Left lung (tissue), 14 donors: ENCODE measurements at places on chromosomes 1 and 21. TPM values are rescaled to one million over a fixed set of nuclear protein-coding genes. Genes with fewer than 3 reads are reported as not detected.

GRCh38 chr1:64748222-64748621 lies 3.3 kb downstream of the RAVER2 start:
- no peak for DNase-seq
- H3K4me1 ChIP-seq = no peaks in the 10 kb centered on the region
- H3K27ac ChIP-seq = no peak overlapping the region
- no peak overlapping the region for H3K4me3 ChIP-seq
- H3K27me3 ChIP-seq = no peaks in the 10 kb centered on the region

GRCh38 chr1:184647471-184647870 lies 107.2 kb downstream of the EDEM3 start:
- no peak for DNase-seq
- H3K4me1 ChIP-seq = peaks cover 6% of the 10 kb centered on the region
- H3K36me3 ChIP-seq = no peaks in the 10 kb centered on the region
- no peaks in the 10 kb centered on the region for H3K27me3 ChIP-seq

DNA sequence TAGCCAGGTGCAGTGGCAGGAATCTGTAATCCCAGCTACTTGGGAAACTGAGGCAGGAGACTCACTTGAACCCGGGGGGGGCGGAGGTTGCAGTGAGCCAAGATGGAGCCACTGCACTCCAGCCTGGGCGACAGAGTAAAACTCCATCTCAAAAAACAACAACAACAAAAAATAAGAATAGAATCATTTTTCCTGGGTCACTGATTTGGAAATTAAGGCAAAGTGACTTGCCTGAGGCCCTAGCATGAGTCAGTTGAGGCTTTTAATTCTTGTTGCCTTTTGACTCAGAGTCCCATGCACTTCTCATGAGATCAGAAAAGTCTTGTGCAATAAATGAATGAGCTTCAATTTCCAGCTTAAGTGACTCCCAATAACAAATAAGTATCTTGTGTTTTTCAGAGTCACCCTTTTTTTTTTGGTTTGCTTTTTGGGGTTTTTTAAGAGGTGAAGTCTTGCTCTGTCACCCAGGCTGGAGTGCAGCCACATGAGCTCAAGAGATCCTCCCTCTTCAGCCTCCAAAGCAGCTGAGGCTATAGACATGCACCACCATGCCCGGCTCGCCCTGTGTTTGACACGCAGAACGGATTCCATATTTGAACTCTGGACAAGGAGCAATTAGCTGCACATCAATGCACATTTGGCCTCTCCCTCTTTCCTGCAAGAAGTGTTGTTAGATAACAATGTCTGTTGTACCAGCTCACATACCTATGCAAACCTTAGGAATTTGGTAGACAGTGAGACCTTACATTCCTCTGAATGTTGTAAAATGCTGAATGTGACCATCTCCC lies 3.4 kb upstream of the PLEKHM2 start:
- H3K4me1 ChIP-seq = peaks cover 44% of the 10 kb centered on the region
- H3K4me3 ChIP-seq = no peak overlapping the region
- H3K27ac ChIP-seq = peak overlapping the region; percentile 41
- no peak for DNase-seq
- H3K27me3 ChIP-seq = no peaks in the 10 kb centered on the region

DNA sequence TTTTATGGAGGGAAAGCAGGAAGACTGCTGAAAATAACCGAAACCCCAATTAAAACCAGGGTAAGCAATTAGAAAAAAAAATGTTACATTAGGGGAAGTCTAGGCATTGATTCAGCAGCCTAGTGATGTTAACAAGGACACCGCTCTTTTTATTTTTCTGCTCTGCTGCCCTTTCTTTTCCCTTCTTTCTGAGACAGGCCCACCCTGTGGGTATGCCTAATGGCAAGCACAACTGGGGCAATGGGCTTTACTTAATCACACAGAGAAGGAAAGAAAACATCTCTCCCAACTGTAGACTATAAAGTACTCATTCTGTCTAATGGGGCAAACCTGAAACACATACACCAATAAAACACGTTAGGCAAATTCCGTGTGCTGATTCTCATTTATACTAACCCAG lies 69.6 kb downstream of the GBP6 start:
- no peaks in the 10 kb centered on the region for H3K27me3 ChIP-seq
- H3K27ac ChIP-seq = no peak overlapping the region
- no peak for DNase-seq
- H3K36me3 ChIP-seq = no peaks in the 10 kb centered on the region
- H3K4me1 ChIP-seq = no peaks in the 10 kb centered on the region

RGS13 gene
- polyA plus RNA-seq = 4.8 TPM

FNDC5 gene
- 8.8 TPM for polyA plus RNA-seq

DNA sequence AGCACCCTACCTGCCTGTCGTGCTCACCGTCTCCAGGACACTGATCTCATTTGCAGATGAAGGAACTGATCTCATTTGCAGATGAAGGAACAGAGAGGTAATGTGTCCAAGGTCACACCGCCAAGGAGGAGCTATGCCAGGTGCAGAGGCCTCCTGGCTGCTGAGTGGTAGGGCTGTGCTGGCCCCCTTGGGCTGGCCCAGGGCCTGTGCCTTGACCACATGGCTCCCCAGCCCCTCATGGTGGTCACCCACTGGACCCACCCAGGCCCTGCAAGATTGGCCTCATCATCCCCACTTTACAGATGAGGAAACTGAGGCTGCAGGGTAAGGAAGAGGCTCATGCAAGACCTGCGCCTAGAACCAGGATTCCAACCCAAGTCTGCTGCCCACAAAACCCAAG lies 628.3 kb downstream of the MATN1 start:
- no peaks in the 10 kb centered on the region for H3K36me3 ChIP-seq
- no peak overlapping the region for H3K4me3 ChIP-seq
- no peak overlapping the region for H3K27ac ChIP-seq
- H3K27me3 ChIP-seq = no peaks in the 10 kb centered on the region

TRIM17 gene
- 4.0 TPM for polyA plus RNA-seq

GRCh38 chr21:28283641-28284490 lies 708.8 kb downstream of the LTN1 start:
- no peak overlapping the region for H3K4me3 ChIP-seq
- no peaks in the 10 kb centered on the region for H3K27me3 ChIP-seq
- no peaks in the 10 kb centered on the region for H3K36me3 ChIP-seq
- DNase-seq = no peak

GRCh38 chr1:202276920-202277319 lies 64.8 kb downstream of the UBE2T start:
- H3K4me3 ChIP-seq = no peak overlapping the region
- no peak overlapping the region for H3K27ac ChIP-seq
- no peak for DNase-seq
- H3K4me1 ChIP-seq = peaks cover 2% of the 10 kb centered on the region
- no peaks in the 10 kb centered on the region for H3K36me3 ChIP-seq

- H3K27me3 ChIP-seq = no peaks in the 10 kb centered on the region
- no peak overlapping the region for H3K27ac ChIP-seq
- no peak for DNase-seq
- no peak overlapping the region for H3K4me3 ChIP-seq
- peaks cover 7% of the 10 kb centered on the region for H3K4me1 ChIP-seq
Observed at GRCh38 chr21:27813750-27814149, 846.9 kb upstream of the ADAMTS5 start.

GRCh38 chr1:98210064-98210463 lies 289.2 kb upstream of the DPYD start:
- H3K27me3 ChIP-seq = no peaks in the 10 kb centered on the region
- H3K36me3 ChIP-seq = no peaks in the 10 kb centered on the region
- H3K27ac ChIP-seq = no peak overlapping the region
- DNase-seq = no peak

DNA sequence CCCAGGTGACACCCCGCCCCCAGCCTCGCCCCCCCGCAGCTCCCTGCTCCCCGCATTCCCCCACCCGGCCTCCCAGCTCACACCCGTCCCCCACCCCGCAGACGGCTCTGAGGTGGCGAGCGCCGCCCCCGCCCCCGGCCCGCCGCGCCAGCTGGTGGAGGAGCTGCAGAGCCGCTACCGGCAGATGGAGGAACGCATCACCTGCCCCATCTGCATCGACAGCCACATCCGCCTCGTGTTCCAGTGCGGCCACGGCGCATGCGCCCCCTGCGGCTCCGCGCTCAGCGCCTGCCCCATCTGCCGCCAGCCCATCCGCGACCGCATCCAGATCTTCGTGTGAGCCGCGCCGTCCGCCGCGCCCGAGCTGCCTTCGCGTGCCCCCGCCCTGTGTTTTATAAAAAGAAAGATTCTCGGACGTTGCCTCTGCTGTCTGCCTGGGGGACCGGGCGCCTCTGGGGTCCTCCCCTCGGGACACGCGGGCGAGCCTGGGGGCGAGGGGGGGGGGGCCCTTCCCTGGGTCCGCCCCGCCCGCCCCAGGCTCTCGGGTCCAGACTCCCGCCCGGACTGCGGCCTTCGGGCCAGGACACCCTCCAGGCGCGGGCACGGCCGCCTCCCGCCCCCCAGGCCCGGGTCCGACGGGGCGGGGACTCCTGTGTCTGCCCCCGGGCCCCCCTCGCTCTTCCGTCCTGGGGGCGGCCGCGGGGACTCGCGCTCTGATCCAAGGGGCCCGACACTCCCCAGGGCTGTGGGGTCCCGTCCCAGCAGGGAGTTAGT lies 1.6 kb upstream of the MMP23B start:
- H3K36me3 ChIP-seq = peaks cover 19% of the 10 kb centered on the region
- peak overlapping the region; percentile 24 for H3K4me3 ChIP-seq
- peaks cover 24% of the 10 kb centered on the region for H3K4me1 ChIP-seq

DNA sequence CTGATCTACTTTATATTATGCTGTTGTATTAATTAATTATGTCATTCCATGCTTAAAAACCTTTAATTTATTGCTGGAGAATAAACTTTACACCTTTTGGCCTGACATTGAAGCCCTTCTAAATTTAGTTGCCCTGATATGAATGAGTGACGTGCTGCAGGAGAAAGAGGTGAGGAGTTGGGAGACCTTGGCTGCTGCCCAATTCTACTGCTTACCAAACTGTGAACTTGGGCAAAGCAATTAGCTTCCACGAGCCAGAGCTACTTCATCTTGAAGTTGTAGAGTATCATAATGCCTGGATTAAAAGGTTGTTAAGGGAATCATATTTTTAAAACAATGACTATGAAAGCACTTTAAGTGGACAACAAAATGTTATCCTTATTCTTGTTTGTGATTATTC lies 126.8 kb upstream of the DEPDC1 start:
- no peaks in the 10 kb centered on the region for H3K4me1 ChIP-seq
- no peak overlapping the region for H3K27ac ChIP-seq
- no peak for DNase-seq
- no peak overlapping the region for H3K4me3 ChIP-seq

- no peak overlapping the region for H3K27ac ChIP-seq
- no peak for DNase-seq
- peaks cover 16% of the 10 kb centered on the region for H3K4me1 ChIP-seq
- no peaks in the 10 kb centered on the region for H3K36me3 ChIP-seq
Observed at GRCh38 chr1:165831146-165831545, 3.7 kb downstream of the UCK2 start.

AMPD1 gene
- polyA plus RNA-seq = not detected

SPRR5 gene
- not detected for polyA plus RNA-seq

DNA sequence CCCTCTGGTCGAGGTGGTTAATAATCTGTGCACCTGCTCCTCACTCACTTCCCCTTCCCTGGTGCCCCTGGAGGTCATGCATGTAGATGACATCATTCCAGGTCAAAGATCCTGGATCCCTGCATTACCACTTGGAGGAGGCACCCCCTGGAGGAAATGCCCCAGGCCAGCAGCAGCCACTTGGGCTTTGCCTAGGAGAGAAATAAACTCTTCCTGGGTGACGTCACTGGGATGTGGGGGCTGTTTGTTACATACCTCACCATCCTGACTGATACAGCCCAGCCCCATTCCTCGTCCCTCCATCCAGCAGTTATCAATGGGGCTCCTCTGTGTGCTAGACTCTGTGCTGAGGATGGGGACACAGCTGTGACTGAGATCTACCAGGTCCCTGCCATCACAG lies 433.6 kb downstream of the PTPRU start:
- H3K27me3 ChIP-seq = no peaks in the 10 kb centered on the region
- no peaks in the 10 kb centered on the region for H3K4me1 ChIP-seq
- no peak overlapping the region for H3K27ac ChIP-seq
- DNase-seq = no peak
- H3K4me3 ChIP-seq = no peak overlapping the region

GRCh38 chr1:100523038-100523652 lies 14.8 kb upstream of the GPR88 start:
- no peak overlapping the region for H3K4me3 ChIP-seq
- no peaks in the 10 kb centered on the region for H3K36me3 ChIP-seq

EFCAB14 gene
- 120 TPM for polyA plus RNA-seq

TSSK3 gene
- 6.6 TPM for polyA plus RNA-seq

- H3K27me3 ChIP-seq = peaks cover 41% of the 10 kb centered on the region
- H3K36me3 ChIP-seq = no peaks in the 10 kb centered on the region
- no peak overlapping the region for H3K4me3 ChIP-seq
Observed at GRCh38 chr1:20184481-20184900, 1.4 kb upstream of the UBXN10 start.

DNA sequence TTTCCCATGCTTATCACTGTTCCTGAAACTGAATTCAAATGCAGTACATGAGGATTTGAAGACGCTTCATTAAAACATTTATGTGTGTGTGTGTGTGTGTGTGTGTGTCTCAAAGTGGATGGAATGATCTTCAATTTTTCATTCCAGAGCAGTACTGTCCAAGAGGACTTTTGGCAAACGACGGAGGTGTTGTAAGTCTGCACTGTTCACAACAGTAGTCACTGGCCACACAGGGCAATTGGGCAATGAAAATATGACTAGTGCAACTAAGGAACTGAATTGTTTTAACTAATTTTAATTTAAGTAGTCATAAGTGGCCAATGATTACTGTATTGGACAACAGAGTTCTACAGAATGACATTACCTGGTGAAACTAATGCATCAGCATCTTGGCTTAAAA lies 5.0 kb downstream of the TAF5L start:
- H3K4me1 ChIP-seq = peaks cover 40% of the 10 kb centered on the region
- H3K27me3 ChIP-seq = no peaks in the 10 kb centered on the region
- H3K4me3 ChIP-seq = no peak overlapping the region
- no peak overlapping the region for H3K27ac ChIP-seq
- H3K36me3 ChIP-seq = no peaks in the 10 kb centered on the region
- DNase-seq = no peak

CPTP gene
- 14.6 TPM for polyA plus RNA-seq

DNA sequence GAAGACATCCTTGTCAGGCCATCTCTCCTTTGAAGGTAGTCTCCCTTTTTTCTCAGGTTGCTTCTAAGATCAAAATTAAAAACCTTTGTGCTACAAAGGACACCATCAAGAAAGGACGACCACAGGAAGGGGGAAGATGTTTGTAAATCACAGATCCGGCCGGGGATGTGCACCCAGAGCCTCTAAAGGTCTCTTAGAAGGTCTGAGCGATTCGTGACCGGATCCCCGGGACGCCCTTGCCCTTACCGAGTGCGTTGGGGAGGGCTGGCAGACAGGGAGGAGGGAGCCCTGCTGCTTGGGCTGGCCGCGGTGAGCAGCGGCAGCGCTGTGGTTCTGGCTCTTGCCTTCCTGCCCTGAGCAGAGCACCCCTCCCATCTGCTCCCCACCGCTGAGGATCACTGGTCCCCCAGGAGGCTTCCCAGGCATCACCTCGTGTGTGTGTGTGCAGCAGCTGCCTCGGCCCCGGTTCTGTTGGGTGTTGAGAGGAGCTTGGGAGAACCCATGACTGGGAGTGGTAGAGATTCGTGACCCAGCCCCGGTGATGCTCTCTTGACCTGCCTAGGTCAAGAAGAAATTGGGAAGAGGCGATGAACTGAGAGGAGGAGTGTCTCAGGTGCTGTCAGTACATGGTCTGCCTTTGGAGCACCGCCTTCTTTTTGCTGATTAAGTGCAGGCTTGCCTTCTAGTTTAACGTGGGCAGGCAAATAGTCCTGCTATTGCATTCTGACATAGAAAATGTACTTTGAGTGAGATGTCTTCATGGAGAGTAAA lies 34.5 kb downstream of the AGPAT3 start:
- no peak overlapping the region for H3K4me3 ChIP-seq
- DNase-seq = no peak
- H3K27me3 ChIP-seq = no peaks in the 10 kb centered on the region
- H3K36me3 ChIP-seq = peaks cover 20% of the 10 kb centered on the region
- no peak overlapping the region for H3K27ac ChIP-seq
